Lung (tissue), 17 donors: ENCODE measurements at places on chromosomes 2 and 18. TPM values are rescaled to one million over a fixed set of nuclear protein-coding genes. Genes with fewer than 3 reads are reported as not detected.

BMP10 gene
- total RNA-seq, result 0.31 TPM

COBLL1 gene
- total RNA-seq, result 86.5 TPM

SOX11 gene
- total RNA-seq, result 13.3 TPM

B3GNT7 gene
- 73.7 TPM for total RNA-seq

IL1R2 gene
- total RNA-seq, result 119 TPM

SGO2 gene
- total RNA-seq, result 7.2 TPM

TMEFF2 gene
- 0.43 TPM for total RNA-seq

VWA3B gene
- 29.2 TPM for total RNA-seq

EN1 gene
- not detected for total RNA-seq

GULP1 gene
- total RNA-seq, result 29.2 TPM

CIB4 gene
- total RNA-seq, result not detected

TUBA3E gene
- not detected for total RNA-seq

SH2D6 gene
- total RNA-seq, result 0.37 TPM

HOXD11 gene
- total RNA-seq, result not detected

DNA sequence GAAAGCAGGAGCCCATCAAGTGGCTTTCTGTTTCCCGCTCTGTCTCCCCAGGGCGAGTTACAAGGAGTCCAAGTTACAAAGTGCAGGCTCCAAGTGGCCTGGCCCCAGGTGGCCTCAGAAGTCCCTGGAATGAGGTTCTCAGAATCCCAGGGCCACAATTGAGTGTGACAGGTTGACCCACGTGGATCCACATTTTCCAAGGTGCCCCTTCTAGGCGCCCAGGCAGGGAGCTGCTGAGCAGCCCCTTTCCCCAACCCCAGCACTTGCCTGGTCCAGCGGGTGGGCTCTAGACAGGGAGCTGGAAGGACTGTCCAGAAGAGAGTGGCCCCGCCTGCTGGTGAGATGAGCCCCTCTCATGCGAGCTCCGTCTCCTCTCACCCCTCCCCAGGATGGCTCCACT lies 253.4 kb downstream of the CYP26B1 start:
- H3K27ac ChIP-seq, result no peak overlapping the region
- no peaks in the 10 kb centered on the region for H3K36me3 ChIP-seq
- H3K4me1 ChIP-seq, result no peaks in the 10 kb centered on the region
- H3K4me3 ChIP-seq, result no peak overlapping the region

- no peak for DNase-seq
- no peak overlapping the region for H3K4me3 ChIP-seq
- no peaks in the 10 kb centered on the region for H3K27me3 ChIP-seq
- no peak overlapping the region for H3K27ac ChIP-seq
- H3K36me3 ChIP-seq, result no peaks in the 10 kb centered on the region
These were observed 80.3 kb upstream of the TAF1B start for GRCh38 chr2:9762941-9763340.

DNA sequence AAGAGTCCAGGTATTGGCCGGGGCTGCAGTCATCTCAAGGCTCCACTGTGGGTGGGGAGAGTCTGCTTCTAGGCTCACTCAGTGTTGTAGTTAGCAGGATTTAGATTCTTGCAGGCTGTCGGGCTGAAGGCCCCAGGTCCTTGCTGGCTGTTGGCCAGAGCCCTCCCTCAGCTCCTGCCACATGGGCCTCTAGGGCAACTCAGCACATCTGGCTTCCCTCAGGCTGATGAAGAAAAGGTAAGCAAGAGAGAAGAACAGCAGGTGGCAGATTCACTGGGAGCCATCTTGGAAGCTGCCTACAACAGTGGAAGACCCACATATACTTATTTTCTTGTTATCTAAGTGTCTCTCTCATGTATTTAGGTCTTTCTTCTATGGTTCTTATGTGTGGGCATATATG lies 4.3 kb downstream of the MRPS9 start:
- DNase-seq, result no peak
- H3K4me3 ChIP-seq, result no peak overlapping the region
- no peak overlapping the region for H3K27ac ChIP-seq

DNA sequence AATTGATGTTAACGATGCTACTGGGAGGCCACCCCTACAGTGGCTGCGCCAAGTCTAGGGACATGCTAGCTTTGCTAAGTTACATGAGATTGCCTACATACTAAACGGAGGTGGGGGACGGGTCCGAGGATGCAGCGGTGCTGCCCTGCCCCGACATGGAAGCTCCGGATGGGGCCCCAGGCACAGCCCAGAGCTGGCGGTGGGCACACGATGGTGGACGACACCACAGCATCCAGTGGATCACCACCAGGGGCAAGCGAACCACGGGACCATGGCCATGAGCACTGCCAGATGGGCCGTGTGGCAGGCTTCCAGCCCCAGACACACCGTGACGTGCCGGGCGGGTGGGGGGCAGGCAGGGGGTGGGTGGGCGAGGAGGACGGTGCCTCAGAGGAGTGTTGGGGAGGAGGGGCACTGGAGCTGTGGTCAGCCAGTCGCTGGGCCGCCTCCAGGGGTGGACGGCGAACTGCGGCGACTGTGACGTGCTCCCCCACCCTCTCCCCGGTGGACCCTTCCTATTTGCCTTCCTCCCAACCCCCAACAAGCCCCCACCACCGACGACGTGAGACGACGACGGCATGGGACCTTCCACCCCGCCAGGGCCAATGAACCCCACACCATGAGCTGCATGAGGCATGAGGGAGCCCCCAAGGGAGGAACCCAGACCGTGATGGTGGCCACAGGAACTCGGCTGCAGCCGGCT lies 90.6 kb upstream of the ANKRD30BL start:
- no peaks in the 10 kb centered on the region for H3K4me1 ChIP-seq
- H3K4me3 ChIP-seq, result no peak overlapping the region
- H3K27me3 ChIP-seq, result peaks cover 7% of the 10 kb centered on the region
- no peak for DNase-seq
- no peaks in the 10 kb centered on the region for H3K36me3 ChIP-seq

DNA sequence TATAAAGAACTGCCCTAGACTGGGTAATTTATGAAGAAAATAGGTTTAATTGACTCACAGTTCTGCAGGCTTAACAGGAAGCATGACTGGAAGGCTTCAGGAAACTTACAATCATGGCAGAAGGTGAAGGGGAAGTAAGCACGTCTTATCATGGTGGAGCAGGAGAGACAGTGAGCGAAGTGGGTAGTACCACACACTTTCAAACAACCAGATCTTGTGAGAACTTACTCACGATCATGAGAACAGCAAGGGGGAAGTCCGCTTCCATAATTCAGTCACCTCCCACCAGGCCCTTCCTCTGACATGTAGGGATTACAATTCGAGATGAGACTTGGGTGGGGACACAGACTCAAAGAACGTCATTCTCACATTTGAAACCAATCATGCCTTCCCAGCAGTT lies 260.1 kb upstream of the FAM98A start:
- H3K27me3 ChIP-seq, result no peaks in the 10 kb centered on the region
- H3K4me3 ChIP-seq, result no peak overlapping the region
- H3K36me3 ChIP-seq, result no peaks in the 10 kb centered on the region
- H3K4me1 ChIP-seq, result no peaks in the 10 kb centered on the region

GRCh38 chr2:157971702-157972101 lies 95.6 kb upstream of the ACVR1 start:
- DNase-seq, result no peak
- no peaks in the 10 kb centered on the region for H3K4me1 ChIP-seq
- no peak overlapping the region for H3K27ac ChIP-seq
- no peak overlapping the region for H3K4me3 ChIP-seq
- H3K36me3 ChIP-seq, result no peaks in the 10 kb centered on the region
- H3K27me3 ChIP-seq, result no peaks in the 10 kb centered on the region

GRCh38 chr2:159996792-159997546 lies 65.4 kb downstream of the PLA2R1 start:
- no peaks in the 10 kb centered on the region for H3K36me3 ChIP-seq
- peak; percentile 35 for DNase-seq
- H3K4me1 ChIP-seq, result no peaks in the 10 kb centered on the region
- H3K4me3 ChIP-seq, result no peak overlapping the region

DNA sequence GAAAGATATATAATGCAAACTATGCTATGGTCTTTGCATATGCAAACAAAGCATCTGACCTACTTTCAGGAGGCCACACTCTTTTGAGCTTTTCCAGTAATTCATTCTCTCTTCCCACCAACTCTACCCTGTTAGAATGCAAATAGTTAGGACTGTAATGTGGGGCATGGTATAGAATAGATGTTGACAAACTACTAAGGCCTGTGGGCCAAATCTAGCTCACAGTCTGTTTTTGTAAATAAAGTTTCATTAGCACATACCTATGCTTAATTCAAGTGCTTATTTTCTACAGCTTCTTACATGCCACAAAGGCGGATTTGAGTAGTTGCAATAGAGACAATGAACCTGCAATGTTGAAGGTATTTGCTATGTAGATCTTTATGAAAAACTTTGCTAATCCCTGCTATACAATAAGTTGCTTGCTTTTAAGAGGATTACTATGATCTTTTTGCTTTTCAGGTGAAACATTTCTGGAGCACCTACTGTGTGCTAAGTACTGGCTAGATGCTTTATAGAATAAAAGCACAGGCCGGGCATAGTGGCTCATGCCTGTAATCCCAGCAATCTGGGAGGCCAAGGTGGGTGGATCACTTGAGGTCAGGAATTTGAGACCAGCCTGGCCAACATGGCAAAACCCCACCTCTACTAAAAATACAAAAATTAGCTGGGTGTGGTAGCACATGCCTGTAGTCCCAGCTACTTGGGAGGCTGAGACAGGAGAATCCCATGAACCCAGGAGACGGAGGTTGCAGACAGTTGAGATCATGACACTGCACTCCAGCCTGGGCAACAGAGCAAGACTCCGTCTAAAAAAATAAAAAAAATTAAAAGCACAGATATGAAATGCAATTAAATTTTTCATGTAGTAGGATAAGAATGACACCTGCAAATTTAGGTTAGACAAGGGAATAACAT lies 267.8 kb downstream of the DPP10 start:
- no peak for DNase-seq
- H3K27me3 ChIP-seq, result no peaks in the 10 kb centered on the region
- no peaks in the 10 kb centered on the region for H3K36me3 ChIP-seq
- H3K27ac ChIP-seq, result no peak overlapping the region
- H3K4me1 ChIP-seq, result no peaks in the 10 kb centered on the region
- no peak overlapping the region for H3K4me3 ChIP-seq

GRCh38 chr2:28745876-28746275 lies 5.8 kb upstream of the PPP1CB start:
- DNase-seq, result no peak
- H3K27me3 ChIP-seq, result no peaks in the 10 kb centered on the region
- peaks cover 8% of the 10 kb centered on the region for H3K4me1 ChIP-seq
- H3K4me3 ChIP-seq, result no peak overlapping the region
- H3K27ac ChIP-seq, result no peak overlapping the region
- H3K36me3 ChIP-seq, result no peaks in the 10 kb centered on the region

DNA sequence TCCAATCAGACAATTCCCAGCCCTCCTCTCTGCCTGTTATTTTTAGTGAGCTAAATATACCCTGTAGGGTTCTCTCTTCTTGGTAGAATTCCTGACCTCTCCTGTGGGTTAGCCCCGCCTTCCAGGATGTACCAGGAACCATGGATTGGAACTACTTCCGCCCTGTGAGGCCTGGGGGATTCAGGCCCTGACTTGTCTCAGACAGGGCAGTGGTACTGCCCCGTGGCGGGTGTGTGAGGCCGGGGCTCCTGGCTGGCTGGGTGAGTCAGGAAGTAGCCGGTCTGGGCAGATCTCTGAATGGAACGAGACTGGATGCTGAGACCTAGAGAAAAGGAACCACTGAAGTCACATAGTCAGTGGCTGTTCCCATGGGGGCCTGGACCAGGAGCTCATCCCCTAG lies 50.5 kb downstream of the DYSF start:
- H3K4me3 ChIP-seq, result no peak overlapping the region
- no peak for DNase-seq
- H3K27me3 ChIP-seq, result no peaks in the 10 kb centered on the region
- no peaks in the 10 kb centered on the region for H3K36me3 ChIP-seq
- peaks cover 4% of the 10 kb centered on the region for H3K4me1 ChIP-seq

- DNase-seq, result no peak
- H3K27ac ChIP-seq, result no peak overlapping the region
- no peaks in the 10 kb centered on the region for H3K4me1 ChIP-seq
- no peak overlapping the region for H3K4me3 ChIP-seq
These were observed 196.6 kb upstream of the SALL3 start for GRCh38 chr18:78782951-78783563.

DNA sequence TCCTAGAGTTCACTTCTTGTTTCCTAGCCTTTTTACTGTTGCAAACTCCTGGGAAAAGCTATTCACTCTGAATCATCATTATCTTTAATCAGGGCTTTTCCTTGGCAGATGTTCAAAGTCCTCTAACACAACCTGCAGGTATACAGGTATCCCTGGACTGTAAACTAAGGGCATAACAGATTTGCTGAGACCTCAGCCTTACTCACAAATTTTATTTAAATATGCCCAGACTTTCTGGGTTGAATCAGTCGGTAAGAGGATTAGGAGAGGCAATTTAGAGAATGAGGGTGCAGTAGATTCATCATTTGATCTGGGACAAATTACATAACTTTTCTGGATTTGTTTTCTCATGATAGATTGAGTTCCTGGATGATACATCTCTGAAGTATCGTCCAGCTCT lies 217.8 kb upstream of the STON1 start:
- H3K36me3 ChIP-seq, result no peaks in the 10 kb centered on the region
- no peaks in the 10 kb centered on the region for H3K27me3 ChIP-seq
- DNase-seq, result no peak
- no peak overlapping the region for H3K4me3 ChIP-seq
- no peak overlapping the region for H3K27ac ChIP-seq
- H3K4me1 ChIP-seq, result no peaks in the 10 kb centered on the region

GRCh38 chr2:11495844-11496681 lies 30.1 kb upstream of the E2F6 start:
- H3K27ac ChIP-seq, result no peak overlapping the region
- DNase-seq, result peak; percentile 19
- no peaks in the 10 kb centered on the region for H3K36me3 ChIP-seq
- H3K4me3 ChIP-seq, result no peak overlapping the region
- H3K4me1 ChIP-seq, result peaks cover 4% of the 10 kb centered on the region

DNA sequence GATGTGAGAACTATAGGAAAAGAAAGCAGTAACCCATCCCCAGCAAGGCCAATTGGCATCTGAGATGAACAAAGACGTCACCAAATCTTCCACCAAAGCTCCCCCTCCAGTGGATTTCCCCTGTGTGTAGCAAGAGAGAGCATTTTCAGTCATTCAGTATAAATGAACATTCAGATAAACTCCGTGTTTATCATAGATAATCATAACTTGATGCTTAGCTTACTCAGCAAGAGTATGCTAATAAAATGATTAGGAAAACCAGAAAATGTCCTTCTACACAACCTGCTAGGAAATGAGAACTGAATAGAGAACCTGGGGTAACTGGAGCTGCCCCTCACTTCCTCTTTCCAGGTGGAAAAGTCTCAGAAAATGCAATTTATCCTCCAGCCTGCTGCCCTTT lies 198.0 kb upstream of the CCDC150 start:
- H3K36me3 ChIP-seq, result no peaks in the 10 kb centered on the region
- no peaks in the 10 kb centered on the region for H3K27me3 ChIP-seq
- no peaks in the 10 kb centered on the region for H3K4me1 ChIP-seq
- H3K27ac ChIP-seq, result no peak overlapping the region

DNA sequence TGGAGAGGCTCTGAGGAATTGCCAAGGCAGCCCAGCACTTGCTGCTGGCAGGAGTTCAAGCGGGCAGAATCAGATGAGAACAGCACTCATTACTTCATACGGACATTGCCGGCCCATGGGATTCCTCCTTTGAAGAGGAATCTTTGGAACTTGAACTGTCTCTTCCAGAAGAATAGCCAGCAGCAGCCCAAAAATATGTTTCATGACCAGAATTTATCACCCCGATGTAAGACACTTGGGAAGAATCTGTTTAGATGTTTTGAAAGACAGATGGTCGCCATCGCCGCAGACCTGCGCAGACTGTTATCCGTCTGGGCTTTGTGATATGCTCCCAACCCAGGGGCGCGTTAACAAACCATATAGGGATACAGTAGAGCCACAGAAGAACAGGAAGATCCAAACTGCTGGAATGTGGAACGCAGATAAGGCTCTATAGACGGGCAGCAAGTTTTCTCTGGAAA lies 3.7 kb upstream of the ADI1 start:
- peak; percentile 47 for DNase-seq
- peaks cover 15% of the 10 kb centered on the region for H3K4me1 ChIP-seq
- H3K36me3 ChIP-seq, result peaks cover 9% of the 10 kb centered on the region
